MG63 (cell line): ENCODE measurements at places on chromosomes 16 and 17. TPM values are rescaled to one million over a fixed set of nuclear protein-coding genes. Genes with fewer than 3 reads are reported as not detected.
A peak's percentile ranks its signal among the peaks of the same experiment; 100 is the strongest.

- DNase-seq: no peak
Measured at GRCh38 chr17:55601874-55602364, 90.7 kb upstream of the SMIM36 start.

- DNase-seq: no peak
Measured at GRCh38 chr17:61462719-61463315, 10.6 kb downstream of the TBX4 start.

Gene KCNH6
- total RNA-seq: not detected in 2 replicates

DNA sequence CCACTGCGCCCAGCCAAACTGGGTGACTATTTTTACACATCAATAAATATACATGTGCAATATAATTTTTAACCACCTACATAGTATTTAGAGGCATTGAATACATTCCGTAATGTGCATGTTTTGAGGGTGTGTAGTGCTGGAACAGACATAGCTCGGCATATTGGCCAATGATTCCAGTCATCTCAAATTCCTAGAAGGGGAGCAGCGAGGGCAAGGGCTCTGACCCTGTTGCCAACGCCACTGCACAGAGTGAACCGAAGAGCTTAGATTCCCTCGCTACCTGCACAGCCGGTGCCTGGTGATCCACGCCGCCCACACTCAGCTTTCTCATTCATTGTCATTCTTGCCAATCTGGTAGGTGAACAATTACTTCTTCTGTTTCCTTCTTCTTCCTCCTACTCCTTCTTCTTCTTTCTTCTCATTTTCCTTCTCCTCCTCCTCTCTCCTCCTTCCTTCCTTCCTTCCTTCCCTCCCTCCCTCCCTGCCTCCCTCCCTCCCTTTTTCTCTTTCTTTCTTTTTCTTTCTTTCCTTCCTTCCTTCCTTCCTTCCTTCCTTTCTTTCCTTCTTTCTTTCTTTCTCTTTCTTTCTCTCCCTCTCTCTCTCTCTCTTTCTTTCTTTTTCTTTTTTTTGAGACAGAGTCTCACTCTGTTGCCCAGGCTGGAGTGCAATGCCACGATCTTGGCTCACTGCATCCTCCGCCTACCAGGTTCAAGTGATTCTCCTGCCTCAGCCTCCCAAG, 26.3 kb upstream of the ATP2A3 start:
- peak; percentile 54 for DNase-seq
